ENCODE measurements at places on chromosomes 5 and 9.

DNA sequence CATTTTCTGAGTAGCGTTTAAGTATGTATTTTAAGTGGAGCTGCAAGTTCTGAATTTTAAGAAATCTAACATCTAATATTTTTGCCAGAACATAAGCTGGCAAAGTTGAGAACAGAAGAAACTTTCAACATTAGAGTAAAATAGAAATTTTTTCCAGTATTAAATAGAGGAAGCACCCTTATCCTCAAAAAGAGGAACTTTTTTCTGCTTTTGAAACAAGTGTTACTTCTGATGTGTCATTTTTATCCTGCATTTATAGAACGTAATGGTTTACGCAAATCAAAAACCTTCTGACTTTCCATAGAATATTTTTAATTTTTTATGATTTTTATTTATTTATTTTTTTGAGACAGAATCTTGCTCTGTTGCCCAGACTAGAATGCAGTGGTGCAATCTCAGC is 21.8 kb downstream of the ZBED3 start:
- DNase-seq, result no peak

DNA sequence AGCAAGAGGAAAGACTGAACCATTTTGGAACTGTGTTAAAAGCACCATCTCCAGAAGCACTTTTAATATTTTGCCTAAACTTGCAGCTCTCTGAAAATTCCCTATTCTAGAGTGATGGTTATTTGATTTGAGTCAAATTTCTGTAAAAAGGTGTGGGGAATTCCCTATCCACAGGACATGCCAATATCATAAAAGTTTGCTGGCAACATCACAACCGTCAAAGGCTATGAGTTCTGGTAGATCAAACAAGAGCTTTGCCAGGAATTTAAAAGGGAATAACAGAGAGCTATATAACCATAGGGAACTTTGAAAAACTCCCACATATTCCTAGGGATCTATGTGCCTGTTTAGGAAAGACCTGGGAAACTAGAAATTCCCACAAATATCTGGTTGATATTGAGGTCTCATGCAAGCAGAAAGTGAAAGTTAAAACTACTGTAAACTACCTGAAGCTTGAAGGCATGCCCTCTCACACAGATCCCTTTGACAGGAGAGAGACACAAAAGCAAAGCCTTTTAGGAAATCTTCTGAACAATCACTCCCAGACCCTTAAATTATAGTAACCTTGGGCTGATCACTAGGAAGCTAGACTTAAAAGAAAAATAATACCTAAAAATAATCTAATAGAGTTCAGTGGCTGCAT is 549.9 kb downstream of the ANXA1 start:
- DNase-seq, result no peak

DNA sequence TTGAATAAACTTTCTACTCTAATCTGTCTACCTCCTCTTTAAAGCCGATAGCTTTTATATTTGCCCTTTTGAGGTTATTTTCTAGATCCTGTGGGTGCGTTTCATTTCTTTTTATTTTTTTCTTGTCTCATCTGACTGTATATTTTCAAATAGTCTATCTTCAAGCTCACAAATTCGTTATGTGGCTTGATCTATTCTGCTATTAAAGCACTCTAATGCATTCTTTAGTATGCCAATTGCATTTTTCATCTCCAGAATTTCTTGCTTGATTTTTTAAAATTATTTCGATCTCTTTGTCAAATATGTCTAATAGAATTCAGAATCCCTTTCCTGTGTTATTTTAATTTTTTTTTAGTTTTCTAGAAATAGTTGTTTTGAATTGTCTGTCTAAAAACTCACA is 172.4 kb downstream of the CYLC2 start:
- DNase-seq, result no peak

DNA sequence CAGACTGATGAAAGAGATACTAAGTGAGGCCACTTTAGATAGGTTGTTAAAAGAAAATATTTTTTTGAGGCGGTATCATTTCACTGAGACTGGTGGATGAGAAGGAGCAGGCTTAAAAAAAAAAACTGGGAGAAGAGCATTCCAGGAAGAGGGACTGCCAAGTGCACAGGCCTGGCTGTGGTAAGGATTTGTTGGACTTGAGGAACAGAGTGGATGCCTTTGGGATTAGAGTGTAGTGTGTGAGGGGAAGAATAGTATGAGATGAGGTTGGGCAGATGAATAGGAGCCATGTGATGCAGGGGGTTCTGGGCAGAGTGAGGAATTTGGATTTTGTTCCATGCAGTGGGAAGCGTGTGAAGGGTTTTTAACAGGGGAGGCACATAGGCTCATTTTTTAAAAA is 57.9 kb downstream of the PBX3 start:
- no peak for DNase-seq

GRCh38 chr9:129702589-129703520 is 37.4 kb downstream of the PRRX2 start:
- DNase-seq, result no peak

DNA sequence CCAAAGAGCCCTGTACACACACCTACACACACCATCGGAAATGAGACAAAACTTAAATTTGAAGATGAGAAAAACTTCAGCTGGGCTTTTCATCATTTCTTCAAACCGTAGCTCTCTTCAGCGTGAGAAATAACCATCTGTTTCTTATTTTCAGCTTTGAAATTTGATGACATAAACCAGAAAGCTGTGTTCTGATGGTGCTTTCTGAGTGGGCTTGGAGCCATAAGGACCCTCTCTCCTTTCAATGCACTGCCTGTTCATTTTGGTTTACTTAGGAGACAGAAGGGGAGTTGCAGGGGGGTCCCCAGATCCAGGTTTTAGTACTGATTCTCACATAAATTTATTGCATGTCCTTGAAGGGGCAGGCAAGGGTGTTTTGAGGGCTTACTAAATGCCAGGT is 9.5 kb downstream of the FBXO10 start:
- DNase-seq, result no peak

Data from naive thymus-derived CD8-positive, alpha-beta T cell (primary cell).